ENCODE measurements at places on chromosomes 16 and 17.

DNA sequence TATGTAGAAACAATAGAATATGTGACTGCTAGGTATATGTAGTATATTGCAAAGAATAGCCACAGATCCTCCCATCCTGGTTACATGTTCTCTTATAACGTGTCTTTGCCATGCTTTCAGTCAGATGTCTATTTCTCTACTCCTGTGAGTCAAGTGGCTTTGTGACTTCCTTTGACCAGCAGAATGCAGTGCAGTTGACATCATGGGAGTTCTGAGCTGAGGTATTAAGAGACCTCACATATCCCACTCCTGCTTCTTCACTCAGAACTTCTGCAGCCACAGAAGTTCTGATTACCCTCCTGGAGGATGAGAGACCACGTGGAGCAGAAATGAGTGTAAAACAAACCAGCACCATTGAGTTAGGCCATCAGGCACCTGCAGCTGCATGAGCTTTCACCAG, 222.5 kb downstream of the PRKCA start:
- no peak for DNase-seq

DNA sequence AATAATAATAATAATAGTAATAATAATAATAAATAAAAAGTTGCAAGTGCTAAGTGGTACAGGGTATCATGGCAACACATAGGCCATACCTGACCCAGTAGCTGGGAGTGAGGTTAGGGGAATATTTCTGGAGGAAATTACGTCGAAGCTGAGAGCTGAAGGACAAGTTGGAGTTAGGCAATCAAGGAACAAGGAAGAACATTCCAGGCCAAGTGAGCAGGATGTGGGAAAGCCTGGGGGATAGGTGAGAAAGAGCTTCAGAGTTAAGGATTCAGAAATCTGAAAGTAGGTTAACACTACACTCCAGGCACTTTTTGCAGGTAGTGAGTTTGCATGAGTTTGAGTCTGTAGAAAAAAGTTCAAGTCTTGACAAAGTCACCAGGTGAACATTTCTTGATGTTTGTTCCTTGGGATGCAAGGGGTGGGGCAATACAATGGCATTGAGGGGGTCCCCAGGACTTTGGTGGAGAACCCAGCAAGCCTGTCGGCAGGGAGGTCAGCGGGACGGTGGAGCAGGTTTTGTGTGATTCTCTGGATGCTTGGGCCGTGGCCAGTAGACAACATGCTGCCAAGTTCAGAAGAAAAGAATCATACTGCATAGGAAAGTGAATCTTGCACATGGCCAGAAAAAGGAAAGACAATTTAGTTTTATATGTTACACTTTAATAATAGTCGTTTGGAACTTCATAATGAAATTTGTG, 27.7 kb upstream of the MPHOSPH6 start:
- DNase-seq: no peak

- no peak for DNase-seq
Observed at GRCh38 chr16:9135797-9136196, 44.4 kb downstream of the HAPSTR1 start.

GRCh38 chr17:34178092-34178491, 77.0 kb upstream of the CCL2 start:
- DNase-seq: no peak

- DNase-seq: no peak
Observed at GRCh38 chr17:80559825-80560251, 15.2 kb downstream of the RPTOR start.

DNA sequence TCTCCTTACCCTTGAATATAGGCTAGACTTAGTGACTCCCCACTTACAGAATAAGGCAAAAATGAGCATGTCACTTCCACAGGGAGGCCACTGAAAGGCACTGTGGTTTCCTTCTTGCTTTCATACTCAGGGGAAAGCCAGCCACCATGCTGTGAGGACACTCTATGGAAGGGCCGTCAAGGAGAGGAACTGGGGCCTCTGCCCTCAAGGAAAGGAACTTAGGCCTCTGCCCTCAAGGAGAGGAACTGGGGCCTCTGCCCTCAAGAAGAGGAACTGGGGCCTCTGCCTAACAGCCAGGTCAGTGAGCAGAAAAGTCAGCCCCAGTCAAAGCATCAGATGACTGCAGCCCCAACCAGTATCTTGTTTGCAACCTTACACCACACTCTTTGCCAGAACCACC, 30.1 kb downstream of the VPS35 start:
- DNase-seq: no peak
